ENCODE measurements at places on chromosomes 12 and 14.

- peak; percentile 79 for DNase-seq
Observed at GRCh38 chr14:93994919-93995682, 2.0 kb upstream of the CCDC197 start.

- no peak for DNase-seq
Observed at GRCh38 chr14:106419376-106419965, 893.1 kb downstream of the TMEM121 start.

DNA sequence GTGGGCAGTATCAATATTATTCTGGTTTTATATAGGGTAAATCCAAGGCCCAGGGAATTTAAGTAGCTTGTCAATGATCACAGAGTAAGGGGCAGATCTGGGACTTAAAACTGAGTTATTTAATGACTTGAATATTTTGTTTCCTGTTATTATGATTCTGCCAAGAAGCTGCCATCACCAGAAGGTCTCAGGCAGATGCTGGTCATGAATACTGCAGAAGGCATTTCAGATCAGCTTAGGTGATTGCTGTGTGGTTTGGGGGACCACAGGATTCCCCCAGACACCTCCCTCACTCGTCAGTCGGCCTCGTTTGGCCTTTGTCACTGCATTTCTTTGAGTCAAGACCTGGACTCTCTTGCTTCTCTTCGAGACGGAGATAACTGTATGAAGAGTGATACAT is 47.7 kb upstream of the EVL start:
- DNase-seq: peak; percentile 65

DNA sequence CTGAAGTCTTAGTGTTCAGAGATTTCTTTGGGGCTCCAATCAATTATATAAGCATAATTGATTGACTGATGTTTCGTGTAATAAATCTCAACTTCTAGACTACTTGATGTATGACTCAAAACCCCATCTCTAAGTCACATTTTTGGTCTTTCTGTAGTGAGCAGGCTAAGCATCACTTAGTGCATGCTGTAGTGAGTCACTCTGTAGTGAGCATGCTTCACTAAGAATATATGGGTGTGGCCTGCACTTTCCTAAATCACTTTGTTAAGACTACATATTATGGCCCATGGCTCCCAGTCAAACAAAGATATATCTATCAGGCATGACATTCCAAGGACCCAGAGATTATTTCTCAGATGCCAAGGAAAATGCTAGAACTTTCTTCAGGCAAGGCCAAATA is 909.4 kb upstream of the LRFN5 start:
- DNase-seq: peak; percentile 36

GRCh38 chr12:6468283-6468575 is 2.2 kb downstream of the VAMP1 start:
- DNase-seq: no peak

DNA sequence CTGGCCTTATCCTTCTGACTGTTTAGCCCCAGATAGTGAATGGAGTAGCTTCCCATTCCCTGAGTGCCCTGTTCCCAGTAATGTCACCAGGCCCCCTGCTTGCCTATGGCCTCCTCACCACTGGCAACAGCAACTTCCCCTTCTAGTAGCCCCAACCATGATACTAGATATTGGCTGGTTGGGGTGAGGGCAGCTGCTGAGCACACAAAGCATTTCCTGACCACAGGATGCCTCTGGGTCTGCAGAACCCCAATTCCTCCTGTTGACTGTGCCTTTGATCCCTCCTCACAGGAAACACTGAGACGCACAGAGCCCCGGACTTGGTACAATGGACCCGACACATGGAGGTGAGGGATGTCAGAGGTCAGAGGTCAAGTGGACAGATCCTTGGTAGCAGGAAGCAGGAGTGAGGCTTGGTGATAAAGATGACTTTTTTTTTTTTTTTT is 597 bp downstream of the SOAT2 start:
- no peak for DNase-seq

GRCh38 chr12:123573870-123574269 is 10.5 kb upstream of the TMED2 start:
- no peak for DNase-seq

DNA sequence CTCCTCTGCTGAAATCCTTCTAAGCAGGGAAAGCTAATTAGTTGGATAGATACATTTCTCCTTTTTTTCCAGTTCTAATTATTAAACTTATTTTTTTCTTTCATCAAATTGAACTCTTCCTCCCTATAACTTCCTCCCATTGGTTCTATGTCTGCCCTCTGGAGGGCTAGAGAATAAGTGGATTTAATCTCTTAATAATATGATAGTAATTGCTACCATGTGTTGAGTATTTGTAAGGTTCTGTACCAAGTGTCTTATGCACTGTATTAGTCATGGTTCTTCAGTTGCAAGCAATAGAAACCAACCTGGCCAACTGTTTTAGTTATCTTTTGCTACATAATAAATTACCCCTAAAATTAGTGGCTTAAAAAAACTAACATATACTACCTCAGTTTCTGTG is 190.5 kb upstream of the PLXNC1 start:
- peak; percentile 43 for DNase-seq

- DNase-seq: no peak
Observed at GRCh38 chr12:70367258-70368141, 1.4 kb downstream of the KCNMB4 start.

DNA sequence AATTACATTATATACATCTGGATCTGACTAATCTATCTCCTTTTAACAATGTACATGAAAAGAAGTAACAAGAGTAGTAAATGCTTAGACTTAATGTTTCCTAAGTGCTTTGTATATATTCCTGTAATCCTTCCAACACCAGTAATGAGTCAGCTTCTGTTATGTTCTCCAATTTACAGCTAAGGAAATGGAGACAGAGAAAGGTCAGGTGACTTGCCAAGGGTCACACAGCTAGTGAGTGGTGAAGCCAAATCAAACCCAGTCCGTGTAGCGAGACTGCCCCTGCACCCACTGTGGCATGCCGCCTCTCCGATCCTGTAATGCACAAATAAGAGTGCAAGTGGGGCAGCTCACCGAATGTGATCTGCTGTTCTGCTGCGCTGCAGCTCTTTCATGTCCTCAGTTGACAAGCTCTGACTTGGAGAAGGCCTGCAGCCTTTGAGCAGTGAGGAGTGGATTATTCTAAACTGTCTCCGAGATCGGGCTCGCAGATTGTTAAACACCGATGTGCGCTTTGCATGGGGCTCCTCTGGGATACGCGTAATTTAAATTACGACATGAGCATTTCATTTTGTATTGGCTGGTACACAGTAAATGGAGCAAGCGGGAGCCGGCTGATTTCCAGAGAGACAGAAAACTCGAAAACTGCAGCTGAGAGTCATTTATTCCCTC is 65.1 kb upstream of the KTN1 start:
- peak; percentile 80 for DNase-seq

- DNase-seq: no peak
Observed at GRCh38 chr12:3171195-3171591, 94.0 kb downstream of the TSPAN9 start.

GRCh38 chr14:88166616-88167015 is 156.5 kb downstream of the KCNK10 start:
- DNase-seq: peak; percentile 54

- peak; percentile 62 for DNase-seq
Observed at GRCh38 chr12:53051058-53051880, 1.4 kb downstream of the TNS2 start.

- DNase-seq: peak; percentile 24
Observed at GRCh38 chr14:39665075-39665475, 232.8 kb upstream of the FBXO33 start.

GRCh38 chr12:129258781-129259318 is 405.6 kb downstream of the GLT1D1 start:
- no peak for DNase-seq

DNA sequence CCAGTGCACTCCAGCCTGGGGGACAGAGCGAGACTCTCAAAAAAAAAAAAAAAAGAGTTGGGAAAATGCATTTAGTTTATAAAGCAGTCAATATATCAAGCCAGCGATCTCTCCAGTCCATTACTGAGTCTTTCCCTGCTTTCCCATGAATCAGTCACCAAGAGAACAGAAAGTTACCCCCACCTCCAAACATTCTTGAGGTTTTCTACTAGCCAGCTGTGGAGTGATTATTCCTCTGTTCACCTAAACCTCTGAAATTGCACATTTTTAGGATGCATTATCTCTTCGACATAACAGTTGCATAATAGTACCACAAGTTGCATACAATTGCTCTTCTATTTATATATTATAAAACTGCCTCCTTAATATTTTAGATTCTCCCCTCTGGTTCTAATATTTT is 134.8 kb upstream of the DIO3 start:
- peak; percentile 14 for DNase-seq

- DNase-seq: no peak
Observed at GRCh38 chr14:64509036-64509435, 4.5 kb downstream of the ZBTB1 start.

DNA sequence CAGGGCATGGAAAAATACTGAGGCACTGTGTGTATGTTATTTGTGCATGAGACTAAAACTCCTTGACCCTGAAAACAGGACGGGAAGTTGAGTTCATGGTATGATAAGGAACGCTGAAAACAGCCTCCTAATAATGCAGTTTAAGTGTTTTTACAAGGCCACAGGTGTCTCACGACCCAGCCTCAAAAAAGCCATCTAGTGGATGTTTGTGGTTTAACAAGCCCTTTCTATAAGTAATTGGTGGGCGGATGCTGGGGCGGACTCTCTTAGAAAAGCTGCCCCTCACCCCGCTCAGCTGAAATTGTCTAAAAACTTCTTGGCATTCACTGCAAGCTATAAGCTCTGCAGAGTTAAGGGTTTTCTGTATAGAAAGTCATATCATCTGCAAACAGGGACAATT is 184.5 kb downstream of the NUBPL start:
- DNase-seq: no peak

GRCh38 chr14:68369281-68370056 is 423.4 kb downstream of the ZFP36L1 start:
- no peak for DNase-seq

DNA sequence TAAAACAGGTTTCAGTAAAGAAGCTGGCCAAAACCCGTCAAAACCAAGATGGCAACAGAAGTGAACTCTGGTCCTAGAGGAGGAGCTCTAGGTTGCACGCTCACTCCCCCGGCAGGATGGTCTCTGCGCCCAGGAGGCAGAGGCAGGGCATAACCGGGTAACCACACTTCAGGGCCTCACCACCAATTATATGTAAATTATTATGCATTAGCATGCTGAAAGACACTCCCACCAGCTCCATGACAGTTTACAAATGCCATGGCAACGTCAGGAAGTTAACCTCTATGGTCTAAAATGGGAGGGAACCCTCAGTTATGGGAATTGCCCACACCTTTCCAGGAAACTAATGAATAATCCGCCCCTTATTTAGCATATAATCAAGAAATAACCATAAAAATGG is 20.1 kb upstream of the SLC6A12 start:
- DNase-seq: no peak

GRCh38 chr12:12993367-12993766 is 6.7 kb downstream of the HEBP1 start:
- no peak for DNase-seq

- DNase-seq: no peak
Observed at GRCh38 chr12:131692431-131692830, 18.5 kb upstream of the SFSWAP start.

GRCh38 chr14:69153152-69153872 is 393 bp upstream of the DCAF5 start:
- DNase-seq: peak; percentile 93

GRCh38 chr14:104087505-104087904 is 2.0 kb downstream of the ASPG start:
- no peak for DNase-seq

GRCh38 chr14:68932686-68933085 is 46.4 kb downstream of the ACTN1 start:
- no peak for DNase-seq

DNA sequence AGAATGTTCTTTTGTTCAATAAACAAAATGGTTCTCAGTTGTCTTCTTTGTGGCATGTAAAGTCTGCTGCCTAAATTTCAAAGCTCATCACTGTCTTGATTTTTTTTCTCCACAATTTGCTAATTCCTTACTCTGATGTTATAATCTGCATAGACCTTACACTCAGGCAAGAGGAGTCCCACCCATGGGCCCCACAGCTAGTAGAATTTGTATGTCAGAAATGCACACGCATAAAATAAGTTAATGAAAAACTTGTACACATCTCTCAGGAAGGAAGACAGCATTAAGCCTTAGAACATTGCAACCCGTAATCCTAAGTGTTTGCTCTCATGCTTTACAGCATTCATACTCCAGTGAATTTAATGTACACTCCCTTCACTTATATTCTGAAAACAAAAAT is 280.8 kb downstream of the ATXN7L3B start:
- DNase-seq: no peak

- no peak for DNase-seq
Observed at GRCh38 chr12:120216742-120217605, 16.1 kb upstream of the RPLP0 start.

DNA sequence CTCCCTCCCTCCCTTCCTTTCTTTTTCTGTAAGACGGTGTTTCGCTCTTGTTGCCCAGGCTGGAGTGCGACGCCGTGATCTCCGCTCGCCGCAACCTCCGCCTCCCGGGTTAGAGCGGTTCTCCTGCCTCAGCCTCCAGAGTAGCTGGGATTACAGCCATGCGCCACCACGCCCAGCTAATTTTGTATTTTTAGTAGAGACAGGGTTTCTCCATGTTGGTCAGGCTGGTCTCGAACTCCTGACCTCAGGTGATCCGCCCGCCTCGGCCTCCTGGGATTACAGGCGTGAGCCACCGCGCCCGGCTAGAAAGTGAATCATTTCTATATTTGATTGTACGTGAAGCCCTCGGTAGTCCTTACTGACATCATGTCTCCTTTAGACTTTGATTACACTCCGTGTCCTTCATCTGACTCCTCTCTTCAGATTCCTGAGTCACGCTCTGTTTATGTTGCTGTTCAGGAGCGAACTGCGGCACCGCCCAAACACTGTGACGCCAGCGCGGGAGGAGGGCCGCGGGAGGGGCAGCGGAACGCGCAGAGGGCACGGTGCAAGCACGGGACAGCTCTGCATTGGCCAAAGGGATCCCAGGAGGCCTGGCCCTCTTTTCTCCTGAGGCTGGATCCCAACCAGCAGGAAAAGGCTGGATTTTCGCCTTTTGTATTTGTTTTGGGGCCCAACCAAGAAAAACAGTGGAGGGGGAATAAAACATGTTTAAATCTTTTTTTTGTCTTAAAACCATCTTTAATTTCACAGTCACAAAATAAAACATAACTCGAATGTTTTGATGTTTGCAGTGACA is 538 bp upstream of the GABARAPL1 start:
- DNase-seq: peak; percentile 99

DNA sequence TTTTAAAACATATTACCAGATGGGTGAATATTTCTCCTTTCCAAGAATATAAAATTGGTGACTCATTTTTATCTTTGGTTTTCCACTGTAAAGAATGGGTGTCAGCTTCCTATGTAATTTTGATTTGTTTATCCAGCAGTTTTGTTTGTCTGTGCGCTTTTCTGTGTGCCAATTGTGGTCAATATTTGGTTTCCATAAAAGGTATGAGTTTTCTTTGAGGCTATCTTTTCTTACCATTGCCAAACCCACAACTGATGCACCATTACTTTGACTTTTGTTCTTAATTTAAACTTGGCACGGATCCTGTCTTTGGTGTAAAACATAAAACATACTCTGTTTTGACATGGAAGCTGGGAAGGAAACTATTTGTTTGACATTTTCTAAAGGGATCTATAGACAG is 78.8 kb upstream of the NAV3 start:
- peak; percentile 72 for DNase-seq

All from fibroblast of skin of right biceps (primary cell).